Fibroblast of the aortic adventitia (primary cell): ENCODE measurements at places on chromosomes 2 and 18. TPM values are rescaled to one million over a fixed set of nuclear protein-coding genes. Genes with fewer than 3 reads are reported as not detected.

DNA sequence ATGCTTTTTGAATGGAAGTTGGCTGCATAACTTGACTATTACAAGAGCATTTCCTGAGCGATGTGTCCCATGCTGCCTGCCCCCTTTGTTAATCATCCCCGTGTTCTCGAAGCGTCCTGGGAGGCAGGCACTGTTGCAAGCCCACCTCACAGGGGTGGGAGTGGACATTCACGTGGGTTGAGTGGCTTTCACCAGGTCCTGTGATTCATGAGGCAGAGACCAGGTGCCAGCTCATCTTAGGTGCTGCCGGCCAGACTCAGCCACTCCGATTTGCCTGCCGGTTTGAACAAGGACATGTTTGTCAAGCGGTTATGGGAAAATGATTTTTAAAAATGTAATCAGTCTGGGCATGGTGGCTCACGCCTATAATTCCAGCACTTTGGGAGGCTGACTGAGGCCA lies 112.5 kb downstream of the ZNF532 start:
- DNase-seq = no peak

GRCh38 chr18:23301972-23302371 lies 151.1 kb upstream of the RIOK3 start:
- no peak for DNase-seq

DNA sequence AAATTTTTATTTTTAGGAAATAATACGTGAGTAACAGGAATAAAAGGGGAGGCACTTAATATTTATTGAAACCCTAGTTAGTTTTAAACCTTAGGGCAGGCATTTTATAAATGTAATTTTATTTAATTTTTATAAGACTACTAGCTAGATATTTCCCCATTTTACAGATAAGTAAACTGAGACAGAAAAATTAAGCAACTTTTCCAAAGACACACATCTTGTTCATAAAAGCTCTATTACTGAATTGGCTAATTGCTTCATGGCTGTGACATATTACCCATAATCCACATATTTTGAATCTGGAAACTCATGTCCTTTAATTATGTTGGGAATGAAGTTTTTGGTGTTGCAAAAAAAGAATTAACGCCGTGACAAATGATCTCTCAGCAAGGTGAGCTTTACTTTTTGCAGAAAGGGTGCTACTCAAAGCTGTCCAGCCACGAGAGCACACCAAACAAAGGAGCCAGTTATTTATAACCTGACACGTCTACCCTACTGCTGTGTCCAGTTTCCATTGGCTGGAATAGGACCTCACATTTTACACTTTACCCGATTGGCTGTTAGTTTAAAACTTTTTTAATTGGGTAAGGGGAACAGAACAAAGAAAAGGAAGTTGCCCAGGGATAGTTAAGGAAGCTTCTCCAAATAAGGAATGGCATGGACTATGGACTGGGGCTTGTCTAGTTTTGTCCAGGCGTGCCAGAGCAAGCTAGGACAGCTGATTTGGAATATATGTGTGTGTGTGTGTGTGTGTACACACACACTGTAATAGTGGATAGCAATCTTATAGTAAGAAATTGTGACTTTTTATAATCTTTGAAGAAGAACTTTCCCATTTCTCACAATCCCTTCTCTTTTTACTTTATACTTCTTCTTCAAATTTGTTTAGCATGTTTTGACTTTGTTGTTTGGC lies 54.2 kb downstream of the COMMD1 start:
- no peak for DNase-seq

GRCh38 chr2:24082787-24083566 lies 1.7 kb downstream of the TP53I3 start:
- DNase-seq = no peak

GRCh38 chr2:157572725-157573124 lies 55.9 kb downstream of the ACVR1C start:
- DNase-seq = no peak

Gene CARF
- total RNA-seq = 14.0 and 14.2 TPM in 2 replicates

Gene PTPRM
- 64.2 and 65.3 TPM in 2 replicates for total RNA-seq

Gene LDLRAD4
- total RNA-seq = 0.54 TPM in 1 of 2 replicates, not detected in the other

Gene SMYD1
- not detected in 2 replicates for total RNA-seq

Gene NEU4
- not detected in 2 replicates for total RNA-seq

Gene GALNT14
- 0.72 TPM in 1 of 2 replicates, not detected in the other for total RNA-seq
